Left colon (tissue), 2 donors: ENCODE measurements at places on chromosomes 12 and 14. TPM values are rescaled to one million over a fixed set of nuclear protein-coding genes. Genes with fewer than 3 reads are reported as not detected.

The OR4E2 gene
- not detected for total RNA-seq

The KLRG1 gene
- 1.5 TPM for total RNA-seq

The KRT75 gene
- not detected for total RNA-seq

The PMCH gene
- not detected for total RNA-seq

The MYBPC1 gene
- total RNA-seq: 24.8 TPM

The P2RX7 gene
- 2.4 TPM for total RNA-seq

The C12orf54 gene
- total RNA-seq: not detected

The SLCO1C1 gene
- total RNA-seq: 1.1 TPM

The DAO gene
- 3.8 TPM for total RNA-seq

The SLCO1A2 gene
- not detected for total RNA-seq

The ALX1 gene
- not detected for total RNA-seq

The LBHD2 gene
- not detected for total RNA-seq

The NEDD1 gene
- 13.6 TPM for total RNA-seq

The ABCB9 gene
- 4.6 TPM for total RNA-seq

The SIX1 gene
- not detected for total RNA-seq

The NID2 gene
- 24.9 TPM for total RNA-seq

The SPTSSA gene
- 47.4 TPM for total RNA-seq

The C12orf60 gene
- total RNA-seq: 0.89 TPM

The RIPK3 gene
- total RNA-seq: 67.9 TPM

The GLIPR1L1 gene
- not detected for total RNA-seq

The IAPP gene
- total RNA-seq: not detected

The SLC5A8 gene
- 0.06 TPM for total RNA-seq

The TCL1B gene
- not detected for total RNA-seq

The ZNF268 gene
- total RNA-seq: 15.7 TPM
